ENCODE measurements at places on chromosomes 3 and 15. TPM values are rescaled to one million over a fixed set of nuclear protein-coding genes. Genes with fewer than 3 reads are reported as not detected.

Gene DENND6A
- 25.7 TPM for total RNA-seq

DNA sequence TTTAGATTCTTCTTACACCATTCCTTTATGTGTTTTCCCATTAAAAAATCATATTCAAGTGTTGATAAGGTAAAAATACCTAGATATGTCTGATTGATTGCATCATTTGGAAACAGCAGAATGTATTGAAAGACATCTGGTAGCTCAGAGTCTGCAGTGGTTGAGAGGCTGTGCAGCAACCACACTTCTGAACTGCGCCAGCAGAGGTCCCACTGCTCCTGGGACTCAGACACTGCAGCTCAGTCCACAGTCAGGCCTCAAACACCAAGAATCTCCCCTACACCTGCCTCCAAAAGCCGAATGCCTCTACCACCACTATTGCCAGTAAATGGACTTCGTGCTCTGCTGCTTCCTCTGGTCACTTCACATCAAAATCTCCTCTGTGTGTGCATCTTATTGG is 176.9 kb upstream of the LMCD1 start:
- DNase-seq: no peak

Gene RFTN1
- total RNA-seq: 23.7 TPM

DNA sequence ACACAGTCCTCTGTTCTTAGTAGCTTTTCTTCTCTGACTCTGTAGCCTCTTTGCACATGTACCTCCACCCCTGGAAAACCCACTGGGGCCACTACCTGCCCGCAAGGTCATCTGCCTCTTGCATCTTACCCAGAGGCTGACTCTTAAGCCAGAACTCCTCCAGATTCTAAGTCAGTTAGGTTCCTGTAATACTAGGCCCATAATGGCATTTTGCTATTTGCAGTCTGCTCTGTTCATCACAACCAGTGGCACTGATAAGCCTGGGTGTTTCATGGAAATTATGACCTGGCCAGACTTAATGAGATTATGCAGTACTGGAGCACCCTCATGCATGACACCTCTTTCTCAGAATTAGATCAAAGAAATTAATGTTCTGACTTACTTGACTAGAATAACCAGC is 31.7 kb upstream of the ATG7 start:
- DNase-seq: no peak

DNA sequence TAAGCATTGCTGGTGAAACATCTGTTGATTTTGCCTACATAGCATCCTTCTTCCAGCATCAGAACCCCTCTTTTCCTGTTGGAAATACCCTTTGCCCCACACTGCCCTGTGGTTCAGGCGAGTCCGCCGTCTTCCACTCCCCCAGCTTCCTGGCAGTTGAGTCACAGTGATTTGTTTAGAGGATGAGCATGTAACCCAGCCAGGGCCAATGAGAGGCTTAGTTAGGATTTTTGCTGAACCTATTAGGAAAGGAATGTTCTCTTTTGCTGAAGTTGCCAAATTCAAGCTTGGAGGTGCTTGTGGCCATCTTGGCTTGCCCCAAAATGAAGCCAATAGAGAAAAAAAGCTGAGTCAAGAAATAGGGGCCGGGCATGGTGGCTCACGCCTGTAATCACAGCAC is 19.0 kb upstream of the MEX3B start:
- DNase-seq: no peak

Gene TAGLN3
- total RNA-seq: 1.6 TPM

GRCh38 chr15:52295421-52296001 is at the start of gene MYO5C:
Gene MYO5C (minus strand): TSS chr15:52295804. CDS start chr15:52295636, 168 bp downstream.
- peak; percentile 91 for DNase-seq

Gene C3orf22
- not detected for total RNA-seq

Gene DPPA2
- total RNA-seq: not detected

- DNase-seq: no peak
Observed at GRCh38 chr15:41887893-41888292, 6.0 kb downstream of the SPTBN5 start.

DNA sequence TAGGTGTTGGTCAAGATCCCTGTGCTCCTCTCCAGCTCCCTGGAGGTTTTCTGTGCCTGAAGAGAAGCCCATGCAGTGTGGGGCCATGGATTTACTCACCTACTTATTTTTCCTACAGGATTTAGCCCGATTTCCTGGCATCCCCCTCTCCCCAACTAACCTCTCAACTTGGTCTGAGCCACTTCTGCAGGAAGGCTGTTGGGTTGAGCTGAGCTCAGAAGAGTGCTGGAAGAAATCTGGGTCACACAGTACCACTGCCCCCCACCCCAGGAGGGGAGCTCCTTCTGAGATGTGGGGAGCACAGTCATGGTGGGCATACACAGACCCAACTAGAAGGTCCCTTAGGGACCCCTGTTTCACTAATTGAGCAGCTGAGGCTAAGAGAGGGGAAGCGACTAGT is 34.4 kb upstream of the SLCO2A1 start:
- no peak for DNase-seq

DNA sequence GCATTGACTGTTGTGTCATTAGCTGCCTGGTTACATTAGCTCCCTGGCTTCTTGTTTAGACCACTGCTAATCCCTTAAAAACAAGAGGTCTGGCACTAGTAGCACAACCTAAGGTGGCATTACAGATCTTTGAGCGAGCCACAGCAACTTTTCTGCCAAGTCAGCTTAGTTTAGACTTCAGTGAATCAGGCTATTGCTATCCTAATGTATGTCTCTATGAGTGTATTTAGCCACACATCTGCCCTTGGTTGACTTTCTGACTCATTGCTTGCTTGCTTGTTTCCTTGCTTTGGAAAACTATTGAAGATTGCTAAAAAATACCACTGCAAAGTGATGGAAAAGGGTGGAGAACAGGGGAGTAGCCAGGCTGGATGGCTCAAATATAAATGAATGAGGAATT is 50.2 kb downstream of the CHP1 start:
- no peak for DNase-seq

Gene CPLX3
- not detected for total RNA-seq

Gene ZNF774
- total RNA-seq: 4.9 TPM

Gene NR2E3
- 2.2 TPM for total RNA-seq

Gene HIGD2B
- total RNA-seq: not detected

DNA sequence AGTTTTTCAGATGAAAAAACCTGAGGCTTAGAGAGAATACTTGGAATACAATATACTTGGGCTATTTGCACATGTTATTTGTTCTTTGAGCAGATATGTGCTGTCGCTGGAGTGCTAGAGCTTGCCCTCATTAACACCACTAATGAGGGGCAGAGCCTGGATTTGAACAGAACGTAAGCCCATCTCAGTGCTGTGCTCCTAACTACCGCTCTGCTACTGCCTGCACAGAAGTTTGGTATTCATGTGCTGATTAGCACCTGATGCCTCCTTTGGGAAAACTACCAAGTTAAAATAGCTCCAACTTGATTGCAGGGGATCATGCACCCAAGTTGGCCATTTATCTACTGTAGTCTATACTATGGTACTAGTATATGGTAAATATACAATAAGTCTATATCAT is 3.6 kb downstream of the GPR87 start:
- DNase-seq: no peak

- DNase-seq: no peak
Observed at GRCh38 chr3:74287557-74287956, 326.9 kb downstream of the CNTN3 start.

Gene WWTR1
- total RNA-seq: 93.9 TPM

GRCh38 chr3:137764001-137764433 is at the start of gene SOX14:
Gene SOX14 (plus strand): TSS chr3:137764315. CDS start chr3:137764785, 470 bp downstream.
- no peak for DNase-seq

DNA sequence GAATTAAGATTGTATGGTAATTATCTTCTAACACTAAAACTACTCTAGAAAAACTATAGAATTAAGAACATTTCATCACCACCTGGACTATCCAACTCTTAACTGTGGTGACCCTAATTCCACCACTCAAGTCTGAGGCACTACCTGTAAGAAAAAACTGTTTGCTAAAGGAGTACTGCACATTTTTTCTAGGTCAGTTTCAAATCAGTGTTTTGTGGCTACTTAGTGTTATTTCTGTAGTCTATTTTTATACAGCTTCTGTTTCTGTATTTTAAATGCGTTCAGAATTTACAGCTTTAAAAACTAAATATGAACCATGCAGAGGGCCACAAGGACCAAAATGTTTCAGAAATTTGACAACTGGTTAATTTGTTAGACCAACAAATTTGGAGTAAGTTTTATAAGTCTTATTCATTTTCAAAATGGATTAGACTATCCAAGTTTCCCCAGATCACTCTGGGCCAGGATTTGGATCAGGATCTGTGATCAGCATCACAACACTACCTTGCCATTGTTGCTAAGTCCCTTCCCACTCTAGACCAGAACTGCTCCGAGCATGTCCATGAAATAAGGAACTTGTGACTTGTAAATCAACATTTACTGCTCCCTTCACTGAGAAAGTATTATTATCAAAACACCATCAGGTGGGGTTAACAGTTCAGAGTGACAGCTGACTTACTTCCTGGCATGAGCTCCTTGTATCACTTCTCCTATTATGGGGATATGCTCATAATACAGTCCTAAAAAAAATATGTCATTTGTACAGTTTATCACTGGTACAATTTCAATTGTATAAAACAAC is 8.6 kb downstream of the GLT8D1 start:
- DNase-seq: no peak

Gene BFSP2
- not detected for total RNA-seq

- DNase-seq: no peak
Observed at GRCh38 chr3:89227634-89228033, 120.2 kb downstream of the EPHA3 start.

- DNase-seq: peak; percentile 3
Observed at GRCh38 chr3:40523781-40524180, 979 bp upstream of the ZNF621 start.

- DNase-seq: peak; percentile 74
Observed at GRCh38 chr3:38725726-38726419, 76.4 kb upstream of the SCN5A start.

- DNase-seq: no peak
Observed at GRCh38 chr15:60713119-60714084, 234.5 kb upstream of the ICE2 start.

Gene ZNF501
- 10.6 TPM for total RNA-seq

DNA sequence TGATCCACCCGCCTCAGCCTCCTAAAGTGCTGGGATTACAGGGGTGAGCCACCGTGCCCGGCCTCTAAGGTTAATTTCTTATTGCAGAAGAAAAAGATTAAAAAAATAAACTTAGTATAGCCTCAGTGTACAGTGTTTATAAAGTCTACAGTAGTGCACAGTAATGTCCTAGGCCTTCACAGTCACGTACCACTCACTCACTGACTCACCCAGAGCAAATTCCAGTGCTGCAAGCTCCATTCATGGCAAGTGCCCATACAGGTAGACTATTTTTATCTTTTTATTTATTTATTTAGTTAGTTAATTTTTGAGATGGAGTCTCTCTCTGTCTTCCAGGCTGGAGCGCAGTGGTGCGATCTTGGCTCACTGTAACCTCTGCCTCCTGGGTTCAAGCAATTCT is 3.2 kb upstream of the FLNB start:
- DNase-seq: no peak

Gene CASR
- total RNA-seq: not detected

DNA sequence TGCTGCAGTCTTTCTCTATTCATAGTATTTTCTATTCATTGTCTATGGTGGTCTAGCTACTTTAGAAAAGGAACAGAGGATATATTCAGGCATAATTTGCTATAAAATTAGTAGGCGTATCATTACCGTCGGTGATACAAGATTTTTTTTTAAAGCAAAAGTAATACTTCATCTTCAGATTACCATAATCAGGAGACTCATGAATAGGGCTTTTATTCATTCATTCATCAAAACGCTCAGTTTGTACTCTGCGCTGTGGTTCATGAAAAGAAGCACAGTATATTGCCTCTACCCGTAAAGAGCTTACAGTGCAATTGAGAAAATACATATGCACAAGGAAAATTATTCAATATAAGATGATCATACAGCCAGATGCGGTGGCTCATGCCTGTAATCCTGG is 136.7 kb upstream of the CHRM5 start:
- no peak for DNase-seq

DNA sequence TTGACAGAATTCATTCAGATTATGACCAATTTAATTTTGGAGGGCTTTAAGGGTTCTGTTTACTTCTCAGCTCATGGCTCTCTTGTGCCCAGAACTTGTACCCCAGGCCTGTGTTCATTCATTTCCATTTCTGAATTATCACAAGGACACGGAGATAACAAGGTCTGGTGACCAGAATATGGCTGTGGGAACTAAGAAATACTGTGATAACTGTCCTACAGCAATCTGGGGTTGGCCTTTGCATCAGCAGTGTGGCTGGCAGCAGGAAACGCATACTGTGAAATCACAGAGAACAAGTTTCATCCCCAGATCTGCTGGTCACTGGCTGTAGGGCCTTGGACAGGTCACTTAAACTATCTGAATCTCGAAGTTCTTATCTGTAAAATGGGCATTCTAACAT is 41.8 kb upstream of the TPM1 start:
- DNase-seq: no peak

Gene GFM1
- 95.5 TPM for total RNA-seq

Gene TLR9
- total RNA-seq: not detected

Gene TMEM212
- total RNA-seq: not detected

DNA sequence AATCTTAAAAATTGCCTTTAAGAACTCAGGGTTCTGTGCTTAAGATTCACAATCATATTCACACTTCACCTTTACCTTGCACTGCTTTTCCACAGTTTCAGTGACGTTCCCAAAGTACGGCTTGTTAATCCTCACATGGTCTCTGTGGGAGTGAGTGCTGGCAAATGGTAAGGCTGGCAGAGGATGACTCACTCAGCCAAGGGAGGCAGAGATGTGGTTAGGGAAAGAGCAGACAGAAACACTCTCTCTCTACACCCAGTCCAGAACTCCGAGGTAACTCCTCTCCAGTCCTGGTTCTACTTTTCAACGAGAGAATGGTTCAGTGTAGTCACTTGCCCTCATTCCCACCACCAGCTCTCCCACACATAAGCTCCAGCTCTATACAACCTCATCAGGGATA is 33.1 kb downstream of the RASGRP1 start:
- no peak for DNase-seq

- no peak for DNase-seq
Observed at GRCh38 chr15:65806397-65806796, 14.3 kb upstream of the DENND4A start.

Data from tongue (tissue), 3 donors.